Fibroblast of upper back skin (primary cell): ENCODE measurements at places on chromosomes 6 and 20.

GRCh38 chr6:10578723-10579122, 57.6 kb downstream of the GCNT2 start:
- DNase-seq = no peak

DNA sequence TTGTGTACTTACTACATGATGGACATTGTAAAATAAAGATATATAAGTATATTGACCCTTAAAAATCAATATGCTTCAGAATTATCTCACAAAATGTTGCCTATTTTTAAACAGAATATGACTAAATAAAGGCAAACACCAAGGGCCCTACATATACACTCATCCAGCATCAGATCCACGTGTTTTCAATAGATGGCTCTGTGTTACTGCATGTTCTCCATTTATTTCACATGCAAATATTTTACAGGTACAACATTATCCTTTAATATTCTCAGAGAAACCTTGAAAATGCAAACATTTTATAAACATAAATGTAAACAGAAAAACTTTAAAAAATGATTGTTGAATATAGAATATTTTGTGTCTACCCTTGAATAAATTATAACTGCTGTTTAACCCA, 2.9 kb upstream of the KHDRBS2 start:
- no peak for DNase-seq

DNA sequence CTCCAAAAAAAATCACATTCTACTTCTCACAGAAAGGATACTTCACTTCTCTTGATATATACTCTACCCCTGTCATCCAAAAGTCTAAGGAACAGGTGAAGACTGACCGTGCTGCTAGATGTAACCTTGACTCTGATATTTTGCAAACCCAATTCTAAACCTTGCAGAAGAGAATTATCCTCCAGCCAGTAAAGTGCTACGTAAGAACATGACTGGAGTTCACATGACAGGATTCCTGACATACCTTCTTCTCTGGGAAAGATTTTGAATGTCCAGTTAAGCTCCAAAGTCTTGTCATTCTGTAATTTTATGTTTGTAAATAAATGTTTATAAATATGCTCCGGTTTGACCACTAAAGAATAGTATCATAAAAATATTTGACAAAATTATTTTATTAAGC, 35.8 kb downstream of the BTBD9 start:
- no peak for DNase-seq

- DNase-seq = peak; percentile 17
These were observed 119.5 kb upstream of the CD93 start for GRCh38 chr20:23205611-23206041.

GRCh38 chr20:609371-609964, 641 bp downstream of the TCF15 start:
- no peak for DNase-seq

DNA sequence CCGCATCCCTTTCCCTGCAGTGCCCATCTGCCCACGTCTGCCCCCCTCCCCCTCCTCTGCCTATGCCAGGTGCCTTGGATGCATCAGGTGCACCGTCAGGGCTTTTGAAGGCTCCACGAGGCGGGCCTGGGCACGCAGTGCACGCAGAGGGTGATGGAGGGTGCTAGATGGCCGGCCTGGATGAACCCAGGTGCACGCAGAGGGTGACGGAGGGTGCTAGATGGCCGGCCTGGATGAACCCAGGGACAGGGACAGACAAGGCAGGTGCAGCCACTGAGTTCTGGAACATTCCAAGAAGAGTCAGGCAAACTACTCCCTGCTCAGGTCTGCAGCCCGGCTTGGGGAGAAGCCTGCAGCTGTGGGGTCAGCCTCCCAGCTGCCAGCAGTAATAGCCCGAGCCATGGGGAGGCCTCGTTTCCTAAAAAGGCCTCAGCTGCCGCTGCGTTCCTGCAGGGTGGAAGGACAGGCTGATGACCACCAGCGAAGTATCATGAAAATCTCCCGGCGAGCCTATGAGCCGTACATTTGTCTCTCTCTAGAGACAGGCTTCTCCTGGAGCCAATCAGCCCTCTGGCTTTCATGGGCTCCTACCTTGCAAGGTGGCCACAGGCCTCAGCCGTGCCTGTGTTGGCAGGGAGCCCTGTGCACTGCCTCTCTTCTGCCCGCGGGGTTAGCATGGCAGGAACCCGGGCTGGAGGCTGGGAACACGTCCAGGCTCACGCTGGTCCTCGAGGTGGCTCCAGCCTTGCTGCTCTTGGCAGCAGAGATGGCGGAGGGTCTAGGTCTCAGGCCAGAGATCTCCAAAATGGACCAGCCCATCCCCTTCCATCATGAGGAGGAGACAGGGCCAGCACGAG, 29.6 kb downstream of the NTSR1 start:
- DNase-seq = no peak

- DNase-seq = peak; percentile 52
These were observed 235.1 kb downstream of the GJA1 start for GRCh38 chr6:121670511-121670910.

- DNase-seq = no peak
These were observed 31.0 kb downstream of the DAAM2 start for GRCh38 chr6:39822846-39823815.

GRCh38 chr6:143525356-143525755, 13.8 kb upstream of the FUCA2 start:
- no peak for DNase-seq

GRCh38 chr20:62241506-62241905, 3.2 kb downstream of the OSBPL2 start:
- no peak for DNase-seq

GRCh38 chr20:18805881-18806280, 7.7 kb upstream of the SCP2D1 start:
- DNase-seq = peak; percentile 65

- DNase-seq = peak; percentile 32
These were observed 12.7 kb downstream of the SPDEF start for GRCh38 chr6:34543421-34543820.

DNA sequence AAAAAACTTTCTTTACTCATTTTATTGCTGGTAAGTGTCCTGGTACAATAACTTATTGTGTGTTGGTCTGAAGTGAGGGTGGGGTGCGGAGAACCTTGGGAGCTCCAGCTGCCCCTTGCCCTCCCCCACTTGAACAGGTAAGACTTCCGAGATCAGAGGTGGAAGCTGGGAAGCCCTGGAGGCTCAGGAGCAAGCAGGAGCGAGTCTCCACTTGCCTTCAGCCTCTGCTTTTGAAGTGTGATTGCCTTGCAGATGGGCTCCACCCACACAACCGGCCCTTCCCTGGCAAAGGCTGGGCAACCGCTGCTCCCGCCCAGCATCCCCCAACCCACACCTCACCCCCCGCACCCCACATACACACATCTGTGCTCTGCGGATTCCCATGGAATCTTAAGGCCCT, 179.6 kb downstream of the TFAP2C start:
- no peak for DNase-seq

DNA sequence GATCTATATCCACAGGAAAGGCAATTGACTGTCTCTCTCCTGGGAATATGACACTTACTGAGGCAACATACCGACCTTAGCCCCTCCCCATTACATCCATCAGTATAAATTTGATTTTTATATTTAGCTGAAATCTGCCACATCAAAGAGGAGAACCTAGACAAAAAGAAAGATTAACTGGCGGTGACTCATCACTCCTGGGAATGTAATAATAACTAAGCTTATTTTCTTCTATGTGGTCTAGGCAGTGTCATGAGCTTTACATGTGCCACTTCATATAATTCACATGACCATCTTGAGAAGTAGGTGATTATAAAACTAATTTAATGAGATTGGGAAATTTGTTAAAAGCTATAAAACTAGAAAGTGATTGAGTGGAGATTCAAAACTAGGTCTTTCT, 520.0 kb upstream of the HS3ST5 start:
- DNase-seq = peak; percentile 5

DNA sequence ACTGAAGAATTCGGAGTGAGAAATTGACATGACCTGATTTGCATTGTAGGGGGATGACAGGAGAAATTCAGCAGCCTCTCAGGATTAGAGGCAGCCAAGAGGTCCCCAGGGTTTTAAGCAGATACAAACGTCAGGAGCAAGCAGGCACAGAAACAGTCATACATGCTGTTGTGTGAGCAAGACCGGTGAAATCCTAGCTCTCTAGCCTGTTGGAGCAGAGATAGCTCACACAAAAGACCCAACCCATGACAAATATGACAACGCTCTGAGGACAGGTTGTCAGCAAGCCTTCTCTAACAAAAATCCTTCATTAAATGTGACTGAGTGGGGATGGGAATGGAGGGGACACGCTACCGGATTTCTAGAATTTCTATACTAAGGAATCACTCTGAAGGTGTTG, 23.0 kb upstream of the AKAP12 start:
- DNase-seq = no peak

DNA sequence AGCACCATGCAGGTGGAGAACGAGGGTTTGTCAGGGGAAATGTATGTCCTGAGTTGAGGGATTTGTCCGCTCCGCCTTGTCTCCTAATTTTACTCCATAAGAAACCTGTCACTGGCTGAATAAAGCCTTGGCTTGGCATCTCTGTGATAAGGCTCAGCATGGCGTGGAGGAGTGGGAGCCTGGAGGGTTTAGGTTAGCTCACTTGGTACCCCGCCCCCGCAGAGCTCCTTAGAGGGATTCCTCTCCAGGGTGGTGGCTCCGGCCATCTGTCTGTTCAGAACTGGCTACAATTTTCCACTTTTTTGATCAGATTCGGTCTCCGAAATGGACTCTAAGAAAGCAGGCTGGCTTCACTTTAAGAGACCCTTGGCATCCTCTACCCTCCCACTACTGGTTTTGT, 192.2 kb upstream of the SYNDIG1 start:
- DNase-seq = no peak

DNA sequence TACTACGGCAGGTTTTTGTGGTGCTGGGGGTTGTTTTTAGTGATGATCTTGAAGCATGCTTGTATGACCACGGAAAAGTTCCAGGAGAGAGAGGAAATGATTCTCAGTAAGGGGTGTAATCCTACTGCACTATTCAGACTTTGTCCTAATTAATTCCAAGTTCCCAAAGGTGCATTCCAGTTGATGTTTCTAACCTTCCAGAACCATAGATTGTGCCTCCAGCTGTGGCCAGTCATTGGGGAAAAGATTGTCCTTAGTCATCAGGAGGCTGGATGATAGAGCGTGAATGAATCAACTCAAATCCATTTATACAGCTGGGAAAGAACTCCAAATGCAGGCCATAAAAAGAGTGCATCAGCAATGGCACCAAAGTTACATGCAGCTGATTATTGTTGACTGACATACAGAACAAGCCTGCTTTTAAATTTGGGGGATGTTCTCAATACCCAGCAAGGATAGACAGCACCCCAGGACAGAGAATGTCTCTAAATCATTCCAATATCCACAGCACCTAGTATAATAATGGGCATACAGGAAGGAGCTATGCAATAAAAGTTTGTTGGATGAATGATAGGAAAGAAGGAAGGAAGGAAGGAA, 27.8 kb upstream of the PKHD1 start:
- DNase-seq = no peak

DNA sequence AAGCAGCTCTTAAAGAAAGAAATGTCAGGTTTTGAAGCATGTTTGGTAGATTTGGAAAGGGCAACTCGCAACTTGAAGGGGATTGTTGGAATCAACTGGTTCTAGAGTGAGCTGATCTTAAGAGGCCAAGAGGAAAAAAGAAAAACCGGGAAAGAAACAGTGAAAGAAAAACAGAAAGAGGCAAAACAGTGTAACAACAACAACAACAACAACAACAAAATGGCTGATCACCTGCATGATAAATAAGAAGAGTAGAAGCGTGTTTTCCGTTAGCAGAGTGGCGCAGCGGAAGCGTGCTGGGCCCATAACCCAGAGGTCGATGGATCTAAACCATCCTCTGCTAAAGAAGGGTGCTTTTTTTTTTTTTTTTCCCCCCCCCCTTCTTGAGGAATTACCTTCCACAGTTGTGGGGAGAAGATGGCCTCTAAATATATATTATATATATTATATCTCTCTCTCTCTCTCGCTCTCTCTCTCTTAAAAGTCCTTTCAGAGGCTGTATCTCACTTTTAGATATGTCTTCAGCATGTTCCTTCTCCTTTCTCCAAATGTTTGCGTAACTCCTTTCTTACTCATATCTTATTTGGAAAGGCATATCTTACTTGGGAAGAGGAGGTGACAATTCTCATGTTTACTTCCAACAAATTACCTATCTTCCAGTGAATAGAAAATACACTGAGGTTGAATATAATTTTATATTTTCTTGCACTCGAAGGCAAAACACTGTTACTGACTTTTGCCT, 134.4 kb downstream of the OR2B2 start:
- DNase-seq = no peak

GRCh38 chr20:32959351-32960221, 44.6 kb downstream of the SUN5 start:
- DNase-seq = no peak

DNA sequence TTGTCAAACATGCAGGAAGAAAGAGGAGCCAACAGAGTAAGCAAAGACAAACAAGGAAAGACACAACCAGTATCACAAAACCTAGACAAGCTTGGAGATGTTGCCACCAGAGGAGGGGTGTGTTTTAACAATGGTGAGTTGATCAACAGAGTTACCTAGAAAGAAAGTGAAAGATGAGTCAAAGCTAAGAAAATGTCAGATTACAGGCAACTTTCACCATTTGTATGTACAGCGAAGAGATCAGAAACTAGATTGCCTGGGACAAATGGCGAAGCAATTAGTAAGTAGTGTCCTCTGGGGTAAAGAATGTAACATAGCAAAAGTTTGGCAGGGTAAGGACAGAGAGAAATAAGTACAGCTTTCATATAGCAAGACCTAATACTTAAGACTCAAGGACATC, 51.6 kb upstream of the POU3F2 start:
- no peak for DNase-seq
